ENCODE measurements at places on chromosomes 6 and 20. TPM values are rescaled to one million over a fixed set of nuclear protein-coding genes. Genes with fewer than 3 reads are reported as not detected.

DNA sequence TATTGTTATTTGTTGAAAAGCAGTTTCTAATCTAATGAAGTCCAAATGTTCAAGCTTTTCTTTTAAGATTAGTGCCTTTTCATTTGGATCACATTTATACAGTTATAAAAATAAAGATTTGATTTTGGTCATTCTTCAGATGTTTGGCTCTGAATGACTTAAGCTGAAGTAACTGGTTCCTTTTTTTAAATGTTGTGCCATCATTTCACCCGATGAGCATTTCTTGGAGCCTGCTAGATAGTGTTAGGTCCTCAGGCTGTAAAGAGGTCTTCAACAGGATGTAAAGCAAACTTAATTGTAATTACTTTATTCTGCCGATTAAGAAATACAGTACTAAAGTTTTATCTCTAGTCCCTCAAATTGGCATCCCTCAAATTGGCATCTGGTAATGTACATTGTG, 41.2 kb upstream of the ASIP start:
- no peak for DNase-seq

- no peak for DNase-seq
Measured at GRCh38 chr6:11714798-11715285, 63.8 kb downstream of the ADTRP start.

GRCh38 chr6:158686791-158687381, 37.0 kb downstream of the SYTL3 start:
- no peak for DNase-seq

GRCh38 chr6:170082531-170083187, 208.2 kb downstream of the DLL1 start:
- no peak for DNase-seq

DNA sequence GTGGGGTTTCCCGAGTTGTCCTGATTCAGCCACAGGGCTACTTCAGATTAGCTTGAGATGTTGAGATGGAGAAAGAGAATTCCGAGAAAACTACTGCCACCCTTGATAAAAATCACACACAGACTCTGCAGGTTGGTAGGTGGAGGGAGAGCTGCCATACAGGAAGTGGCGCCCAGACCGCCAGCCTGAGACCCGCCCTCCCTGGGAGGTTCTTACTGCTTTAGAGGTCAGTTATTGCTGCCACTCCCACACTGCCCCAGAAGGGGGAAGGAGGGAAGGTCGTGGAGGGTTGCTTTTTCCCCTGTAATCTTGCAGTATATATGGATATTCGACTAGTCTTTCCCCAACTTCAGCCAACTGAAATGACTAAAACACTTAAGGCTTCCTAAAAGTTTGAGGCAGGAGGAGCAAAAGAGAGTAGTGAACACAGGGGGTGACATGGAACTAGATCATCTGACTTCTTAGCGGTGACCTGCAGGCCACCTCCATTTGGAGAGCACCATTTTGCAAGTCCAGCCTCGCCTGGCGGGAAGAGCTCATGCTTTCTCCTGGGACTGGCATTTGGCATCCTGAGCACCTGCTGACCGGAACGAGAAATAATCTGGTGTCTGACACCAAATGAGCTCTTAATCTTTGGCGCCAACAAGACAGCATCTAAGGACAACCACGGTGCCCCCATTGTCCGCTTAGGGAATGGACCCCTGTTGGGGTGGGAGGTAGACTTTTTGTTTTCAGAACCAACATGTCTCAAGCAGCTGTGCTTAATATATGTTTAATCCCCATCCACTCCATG, 35.7 kb upstream of the SLC22A1 start:
- no peak for DNase-seq

DNA sequence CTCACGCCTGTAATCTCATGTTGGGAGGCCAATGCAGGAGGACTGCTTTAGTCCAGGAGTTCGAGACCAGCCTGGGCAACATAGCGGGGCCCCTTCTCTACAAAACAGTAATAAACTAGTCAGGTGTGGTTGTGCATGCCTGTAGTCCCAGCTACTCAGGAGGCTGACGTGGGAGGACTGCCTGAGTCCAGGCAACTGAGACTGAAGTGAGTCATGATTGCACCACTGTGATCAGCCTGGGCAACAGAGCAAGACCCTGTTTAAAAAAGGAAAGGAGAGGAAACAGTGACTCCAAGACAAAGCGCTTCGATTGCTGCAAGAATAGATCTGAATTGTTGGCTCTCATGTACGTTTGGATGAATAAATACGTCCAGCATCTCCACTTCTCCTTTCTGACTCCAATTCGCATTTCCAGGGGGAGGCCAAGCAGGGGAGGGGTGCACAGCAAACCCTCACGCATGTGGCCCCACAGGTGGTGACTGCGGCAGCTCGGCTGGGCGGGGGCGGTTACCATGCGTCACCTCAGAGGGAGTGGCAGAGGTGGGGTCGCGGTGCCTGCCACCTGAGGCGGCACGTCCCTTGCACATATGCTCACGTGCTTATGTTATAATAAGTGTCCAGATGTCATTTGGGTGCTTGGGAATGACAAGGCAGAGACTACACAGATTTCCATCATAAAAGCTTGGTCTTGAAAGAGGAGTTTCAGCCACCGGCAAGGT, 95.1 kb upstream of the MPC1 start:
- no peak for DNase-seq

DNA sequence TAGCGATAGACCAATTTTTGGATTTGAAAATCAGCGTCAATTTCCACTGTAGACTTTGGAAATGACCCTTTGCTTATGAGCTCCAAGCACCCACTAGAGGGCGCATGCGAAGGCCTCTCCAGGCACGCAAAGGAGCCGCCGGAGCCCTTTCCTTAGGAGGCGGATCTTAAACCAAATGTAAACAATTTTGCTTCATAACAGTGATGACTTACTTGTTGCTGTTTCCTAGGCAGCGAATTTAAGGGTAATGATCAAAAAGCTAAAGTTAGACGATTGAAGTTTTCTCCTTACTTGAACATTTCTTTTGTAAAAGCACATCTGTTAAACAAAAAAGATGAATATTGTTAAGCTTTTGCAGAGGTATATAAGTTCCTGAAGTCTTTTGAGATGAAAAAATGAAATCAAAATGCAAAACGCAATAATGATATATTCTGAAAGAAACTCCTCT, 29.2 kb upstream of the EXOC2 start:
- DNase-seq, result peak; percentile 70

GRCh38 chr6:161308075-161308655, 34.3 kb upstream of the AGPAT4 start:
- no peak for DNase-seq

- DNase-seq, result no peak
Measured at GRCh38 chr6:82461536-82461935, 97.9 kb downstream of the TPBG start.

GRCh38 chr6:31157513-31158139, at the start of gene CCHCR1:
TSS of gene CCHCR1 (minus strand) at chr6:31157802. CDS start at chr6:31157600, 202 bp downstream.
- no peak for DNase-seq

GRCh38 chr20:33963751-33964150, 30.0 kb upstream of the RALY start:
- DNase-seq, result no peak

DNA sequence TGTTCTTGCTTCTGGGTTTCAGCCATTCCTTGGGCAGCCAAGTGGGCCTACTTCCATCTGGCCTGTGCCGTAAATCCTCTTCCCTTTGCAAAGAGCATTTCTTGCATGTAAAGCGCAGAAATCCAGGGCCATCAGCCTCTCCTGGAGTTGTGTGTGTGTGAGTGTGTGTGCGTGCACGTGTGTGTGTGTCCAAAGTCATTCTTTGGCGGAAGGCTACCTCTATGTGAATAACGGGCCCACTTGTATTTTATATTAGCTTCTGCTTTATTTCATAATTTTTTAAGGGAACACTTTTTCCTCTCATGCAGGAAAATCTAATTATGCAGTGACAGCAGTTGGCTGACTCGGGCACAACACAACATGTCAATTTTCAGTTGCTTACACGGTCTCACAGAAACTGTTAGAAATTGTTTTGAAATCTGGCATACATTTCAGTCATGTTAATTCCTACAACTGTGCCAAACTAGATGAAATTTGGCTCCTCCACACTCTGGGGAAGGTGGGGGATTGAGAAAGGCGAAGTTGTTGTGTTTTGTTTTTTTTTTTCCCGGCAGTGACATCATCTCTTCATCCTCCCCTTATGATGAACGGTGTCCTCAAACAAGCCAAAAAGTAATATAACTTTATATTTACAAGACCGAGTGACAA, 223.7 kb upstream of the TSHZ2 start:
- no peak for DNase-seq

- no peak for DNase-seq
Measured at GRCh38 chr6:153568628-153569027, 437.5 kb upstream of the RGS17 start.

- DNase-seq, result no peak
Measured at GRCh38 chr20:10906834-10907233, 233.0 kb upstream of the JAG1 start.

GRCh38 chr6:33490621-33491020, 36.2 kb downstream of the ZBTB9 start:
- no peak for DNase-seq

- DNase-seq, result no peak
Measured at GRCh38 chr20:48815537-48815936, 12.3 kb downstream of the PREX1 start.

DNA sequence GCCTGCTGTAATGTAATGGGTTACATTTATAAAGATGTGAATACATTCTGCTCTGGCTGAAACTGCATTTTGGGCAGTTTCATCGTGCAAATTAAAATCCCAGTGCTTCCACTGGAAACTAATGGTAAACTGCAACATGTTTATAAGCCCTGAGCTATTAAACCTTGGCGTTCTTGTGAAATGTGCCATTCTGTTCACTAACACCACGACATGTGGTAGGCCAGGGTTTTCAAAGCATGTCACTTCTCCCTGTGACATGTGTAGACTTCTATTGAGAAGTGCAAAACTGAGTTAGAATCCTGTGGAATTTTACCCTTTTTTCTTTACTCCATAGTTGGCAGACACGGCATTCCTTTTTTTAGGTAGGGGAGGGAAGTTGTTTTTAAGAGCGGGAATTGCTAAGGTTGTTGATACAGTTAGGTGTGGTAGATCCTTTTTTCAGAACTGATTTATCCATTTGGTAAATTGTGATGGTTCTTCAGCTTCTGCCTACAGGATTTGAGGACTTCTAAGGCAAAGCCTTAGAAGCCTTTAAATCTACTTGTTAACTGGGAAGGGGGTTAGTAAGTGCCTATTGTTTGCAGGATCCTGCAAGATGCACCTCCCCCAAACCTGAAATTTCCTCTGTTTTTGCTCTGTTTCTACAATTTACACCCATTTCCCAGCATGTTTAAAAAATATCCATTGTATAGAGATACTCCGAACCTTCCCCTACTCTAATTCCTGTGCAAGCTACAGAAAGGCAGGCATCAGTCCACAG, 4.2 kb downstream of the SASH1 start:
- DNase-seq, result no peak

- no peak for DNase-seq
Measured at GRCh38 chr6:42933205-42933604, 3.9 kb downstream of the CNPY3 start.

DNA sequence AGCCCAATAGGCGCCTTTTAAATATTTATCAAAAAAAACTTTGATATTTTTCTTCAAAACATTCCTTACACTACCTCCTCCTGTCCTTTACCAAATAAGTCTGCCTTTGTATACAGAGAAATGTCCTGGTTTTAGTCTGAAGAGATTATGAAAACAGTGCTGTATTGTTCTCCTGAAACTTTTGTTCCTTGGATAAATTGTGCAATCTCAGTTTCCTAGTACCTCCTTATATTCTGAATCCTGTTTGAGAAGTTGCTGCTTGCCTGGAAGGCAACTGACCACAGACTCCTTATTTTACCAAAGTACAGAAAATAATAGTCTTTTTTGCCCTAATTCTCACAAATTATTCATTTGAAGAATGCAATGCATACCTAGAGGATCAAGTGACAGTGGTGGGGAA, 349.5 kb downstream of the EPHA7 start:
- DNase-seq, result no peak

MROH8 gene
- total RNA-seq, result 0.05 TPM

PRSS35 gene
- not detected for total RNA-seq

PPP1R3G gene
- total RNA-seq, result 0.40 TPM

NDRG3 gene
- total RNA-seq, result 15.6 TPM

ZNF334 gene
- 0.66 TPM for total RNA-seq

TBP gene
- total RNA-seq, result 20.6 TPM

NFATC2 gene
- total RNA-seq, result 1.1 TPM

GNAS-AS1 gene
- total RNA-seq, result 1.7 TPM

RNF39 gene
- total RNA-seq, result not detected

CD83 gene
- total RNA-seq, result 1.7 TPM
